ENCODE measurements at places on chromosomes 3 and 15.

DNA sequence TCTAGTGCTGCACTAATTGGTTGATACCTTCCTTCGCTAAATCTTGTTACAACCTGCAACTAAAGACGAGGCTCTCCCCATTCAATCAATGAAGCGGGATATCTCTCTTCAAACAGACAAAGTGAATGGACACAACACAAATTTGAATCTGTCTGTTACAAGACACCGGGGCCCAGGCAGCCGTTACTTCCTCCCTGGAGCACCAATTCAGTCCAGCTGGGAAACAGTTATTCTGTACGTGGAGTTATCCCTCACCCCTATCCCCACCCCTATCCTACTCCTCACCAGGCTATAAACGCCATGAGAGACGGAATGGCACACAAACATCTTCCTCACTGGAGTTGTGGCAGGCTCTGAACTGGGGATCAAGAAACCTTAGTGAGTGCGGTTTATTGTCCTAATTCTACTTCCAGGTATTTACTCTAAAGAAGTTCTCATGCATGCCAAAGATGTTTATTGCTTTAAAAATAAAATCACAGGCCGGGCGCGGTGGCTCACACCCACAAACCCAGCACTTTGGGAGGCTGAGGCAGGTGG is 181.8 kb downstream of the FOXP1 start:
- no peak for DNase-seq

DNA sequence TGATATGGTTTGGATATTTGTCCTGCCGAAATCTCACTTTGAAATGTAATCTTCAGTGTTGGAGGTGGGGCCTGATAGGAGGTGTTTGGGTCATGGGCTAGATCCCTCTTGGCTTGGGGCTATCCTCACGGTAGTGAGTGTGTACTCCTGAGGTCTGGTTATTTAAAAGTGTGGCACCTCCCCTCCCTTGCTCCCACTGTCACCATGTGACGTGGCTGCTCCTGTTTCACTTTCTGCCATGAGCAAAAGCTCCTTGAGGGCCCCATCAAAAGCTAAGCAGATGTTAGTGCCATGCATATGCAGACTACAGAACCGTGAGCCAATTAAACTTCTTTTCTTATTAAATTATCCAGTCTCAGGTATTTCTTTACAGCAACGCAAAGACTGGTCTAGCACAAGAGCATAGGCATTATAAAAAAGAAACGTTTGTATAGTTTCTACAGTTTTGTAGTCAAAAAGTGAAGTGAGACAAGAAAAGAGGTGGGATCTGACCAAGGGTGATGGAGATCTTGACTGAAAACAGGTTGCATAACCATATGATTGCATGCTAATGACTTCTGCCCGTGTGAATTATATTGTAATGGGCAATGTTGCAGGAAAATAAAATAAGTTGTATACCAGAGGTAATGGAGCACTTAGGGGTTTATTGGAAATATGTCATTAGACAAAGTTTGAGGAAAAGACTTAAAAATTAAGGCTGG is 28.5 kb upstream of the CLASP2 start:
- no peak for DNase-seq

DNA sequence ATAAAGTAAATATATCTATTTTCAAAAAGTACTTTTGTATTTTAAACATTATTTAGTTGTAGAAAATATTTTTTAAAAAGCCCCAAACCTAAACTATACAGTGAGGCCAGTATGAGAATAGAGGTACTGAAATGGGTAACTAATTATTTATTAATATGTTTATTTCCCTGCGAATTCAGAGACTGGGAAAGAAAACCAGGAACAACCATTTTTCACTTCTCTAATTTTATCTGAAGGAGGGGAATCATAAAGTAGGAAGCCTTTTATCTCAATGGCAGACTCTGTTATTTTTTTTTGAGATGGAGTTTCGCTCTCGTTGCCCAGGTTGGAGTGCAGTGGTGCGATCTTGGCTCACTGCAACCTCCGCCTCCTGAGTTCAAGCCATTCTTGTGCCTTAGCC is 63.6 kb upstream of the TRAK1 start:
- no peak for DNase-seq

DNA sequence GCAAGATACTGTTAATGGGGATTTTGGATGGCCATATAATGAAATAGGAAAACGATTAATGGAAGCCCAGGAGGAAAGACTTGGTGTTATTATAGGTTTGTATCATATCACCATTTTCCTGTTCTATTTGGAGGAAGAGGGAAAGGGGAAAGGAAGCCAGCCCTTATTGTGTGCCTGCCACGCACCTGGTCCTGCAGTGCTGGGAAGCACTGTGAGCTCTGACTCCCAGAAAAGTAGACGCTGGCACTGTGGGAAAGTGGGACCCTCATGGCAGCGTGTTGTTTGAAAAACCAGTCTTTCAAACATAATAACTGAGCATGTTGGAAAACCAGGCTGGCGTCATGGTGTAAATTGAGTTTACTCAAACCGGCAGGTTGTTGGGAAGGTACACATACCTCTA is 22.0 kb downstream of the CGNL1 start:
- no peak for DNase-seq

- no peak for DNase-seq
These were observed 57.8 kb downstream of the MAP3K13 start for GRCh38 chr3:185420762-185421161.

- no peak for DNase-seq
These were observed 118.1 kb downstream of the FBLN2 start for GRCh38 chr3:13666781-13667709.

DNA sequence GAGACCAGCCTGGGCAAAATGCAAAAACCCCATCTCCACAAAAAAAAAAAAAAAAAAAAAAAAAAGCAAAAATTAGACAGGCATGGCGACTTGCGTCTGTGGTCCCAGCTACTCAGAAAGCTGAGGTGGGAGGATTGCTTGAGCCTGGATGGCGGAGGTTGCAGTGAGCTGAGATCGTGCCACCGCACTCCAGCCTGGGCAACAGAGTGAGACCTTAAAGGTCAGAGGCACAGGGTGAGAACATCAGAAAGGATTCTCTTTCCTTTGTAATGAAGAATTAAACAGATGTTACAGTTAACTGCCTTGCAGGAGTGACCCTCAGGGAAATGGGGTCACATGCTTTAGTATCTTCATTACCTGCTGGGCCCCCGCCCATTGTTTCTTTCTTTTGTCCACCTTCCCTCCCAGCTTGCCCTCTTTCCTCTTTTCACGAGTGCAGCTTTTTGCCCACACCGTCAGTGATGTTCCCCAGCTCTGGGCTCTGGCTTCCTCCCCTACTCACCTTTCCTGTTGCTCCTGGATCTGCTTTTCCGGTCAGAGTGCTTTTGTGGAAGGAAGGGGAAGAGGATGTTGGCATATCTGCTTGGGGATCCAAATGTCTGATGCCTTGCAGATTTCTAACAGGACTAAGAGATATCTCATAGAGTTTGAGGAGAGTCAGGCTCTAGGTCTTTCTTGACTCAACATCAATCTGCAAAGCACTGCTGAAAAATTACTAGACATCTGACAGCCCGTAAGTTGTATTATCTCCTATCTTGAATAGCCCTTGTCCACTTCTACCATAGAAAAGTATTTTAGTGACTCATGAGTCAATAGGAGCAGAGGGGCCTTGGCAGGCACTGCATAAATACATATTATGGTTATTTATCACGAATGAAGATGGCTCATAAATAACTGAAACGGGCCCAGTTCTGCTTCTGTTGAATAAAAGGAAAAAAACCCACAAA is 35.6 kb upstream of the NDUFB4 start:
- DNase-seq: no peak

DNA sequence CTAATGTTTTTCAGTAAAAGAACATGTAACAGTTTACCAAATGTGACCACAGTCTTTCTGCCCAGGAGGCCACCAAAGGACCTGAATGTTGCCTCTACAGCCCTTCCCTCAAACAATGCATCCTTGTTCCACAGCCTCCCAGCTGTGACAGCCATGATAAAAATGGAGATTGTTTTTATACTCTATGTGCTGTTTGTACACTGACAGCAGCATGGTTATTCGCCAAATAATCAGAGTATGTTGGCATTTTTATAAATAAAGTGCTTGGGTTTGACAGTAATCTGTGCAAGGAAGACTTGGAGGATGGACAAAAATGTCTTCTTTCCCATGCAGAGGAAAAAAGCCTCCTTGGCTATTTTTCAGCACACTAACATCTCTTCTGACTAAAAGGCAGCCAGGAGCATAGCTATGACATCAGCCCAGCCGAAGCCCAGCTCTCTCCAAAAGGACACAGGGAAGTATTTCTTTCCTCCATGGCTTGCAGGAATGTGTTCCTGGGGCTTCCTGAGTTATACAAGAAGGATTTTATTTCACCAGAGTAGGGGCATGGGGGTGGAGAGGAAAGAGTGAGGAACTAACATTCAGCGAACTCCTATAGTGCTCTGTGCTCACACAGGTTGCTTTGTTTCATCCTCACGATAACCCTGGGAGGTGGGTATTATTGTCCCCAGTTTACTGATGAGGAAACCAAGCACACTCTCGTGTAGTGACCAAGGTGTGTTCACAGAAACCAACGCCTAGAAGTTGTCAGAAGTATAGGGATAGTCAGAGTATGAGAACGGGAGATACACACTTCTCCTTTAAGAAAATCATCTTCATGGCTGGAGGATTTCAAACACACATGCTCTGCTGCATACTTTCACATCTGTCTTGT is 339.7 kb downstream of the MECOM start:
- DNase-seq: no peak

- DNase-seq: no peak
These were observed 449.4 kb upstream of the PROK2 start for GRCh38 chr3:72234391-72234790.

DNA sequence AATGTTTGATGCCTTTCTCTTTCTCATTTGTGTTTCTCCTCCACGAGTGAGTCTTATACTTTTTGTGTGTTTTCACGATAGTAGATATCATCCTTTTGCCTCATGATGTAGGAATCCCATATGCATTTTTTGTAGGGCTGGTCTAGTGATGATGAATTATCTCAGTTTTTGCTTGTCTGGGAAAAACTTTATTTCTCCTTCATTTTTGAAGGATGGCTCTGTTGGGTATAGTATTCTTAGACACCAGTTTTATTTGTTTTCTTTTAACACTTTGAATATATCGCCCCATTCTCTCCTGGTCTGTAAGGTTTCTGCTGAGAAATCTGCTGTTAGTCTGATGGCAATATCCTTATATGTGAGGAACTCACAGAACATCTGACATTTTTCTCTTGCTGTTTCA is 18.3 kb downstream of the CEP63 start:
- DNase-seq: no peak

DNA sequence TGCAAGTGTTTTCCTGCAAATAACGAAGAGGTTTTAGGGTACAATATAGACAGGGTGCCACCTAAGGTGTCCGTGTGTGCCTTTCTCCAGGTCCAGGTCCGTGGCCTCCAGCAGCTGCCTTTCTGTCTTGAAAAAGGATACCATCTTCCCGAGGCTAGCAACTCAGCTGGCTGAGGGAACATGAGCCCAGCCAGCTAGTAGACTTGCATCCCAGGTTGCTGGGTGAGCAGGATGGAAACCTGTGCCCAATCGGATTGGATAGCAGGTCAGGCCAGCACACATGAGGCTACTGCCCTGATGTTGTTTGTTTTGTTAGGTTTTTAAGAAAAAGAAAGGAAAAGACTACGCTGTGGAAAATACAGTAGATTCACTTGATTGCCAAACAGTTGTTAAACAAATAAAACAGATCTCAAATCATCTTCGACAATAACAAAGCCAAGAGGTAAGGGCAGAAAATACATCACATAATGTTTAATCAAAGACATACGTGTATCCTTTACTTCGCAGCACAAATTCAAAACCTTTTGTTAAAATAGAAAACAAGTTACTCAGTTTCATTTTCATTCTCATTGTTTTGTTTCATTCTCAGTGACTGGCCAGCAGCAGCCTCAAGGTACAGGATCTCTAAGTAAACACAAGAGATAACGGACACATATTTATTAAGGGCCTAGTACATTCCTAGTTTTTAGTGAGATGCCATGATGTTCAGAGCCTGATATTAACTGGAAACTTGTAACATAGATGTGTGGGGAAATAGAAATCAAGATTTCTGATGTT is 661.2 kb upstream of the NR2F2 start:
- DNase-seq: no peak

GRCh38 chr3:169203631-169204550 is 459.6 kb downstream of the MECOM start:
- DNase-seq: no peak

DNA sequence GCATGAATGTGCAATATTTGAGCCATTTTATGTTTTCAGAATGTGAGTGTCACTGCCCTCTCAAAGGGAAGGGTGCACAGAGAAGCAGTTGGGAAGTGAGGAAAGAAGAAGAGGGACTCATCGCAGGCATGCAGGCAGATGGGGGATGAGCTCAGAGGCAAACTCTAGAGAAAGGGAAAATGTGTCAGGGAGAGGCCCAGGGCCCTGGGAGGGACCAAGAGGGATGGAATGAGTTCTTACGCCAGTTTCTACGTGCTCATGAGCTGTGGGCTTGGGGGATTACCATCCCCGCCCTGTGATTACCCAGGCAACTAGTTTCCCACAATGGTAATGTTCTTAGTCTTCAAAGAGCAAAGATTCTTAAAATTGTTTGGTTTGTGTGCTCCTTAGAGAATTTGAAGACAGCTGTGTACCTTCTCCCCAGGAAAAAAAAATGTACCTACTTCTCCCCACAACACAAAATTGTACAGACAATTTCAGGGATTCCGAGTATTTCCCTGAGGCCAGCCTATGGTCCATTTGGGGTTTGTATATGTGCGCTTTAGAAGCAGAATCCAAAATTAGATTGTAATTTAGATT is 17.8 kb downstream of the GCSAM start:
- no peak for DNase-seq

DNA sequence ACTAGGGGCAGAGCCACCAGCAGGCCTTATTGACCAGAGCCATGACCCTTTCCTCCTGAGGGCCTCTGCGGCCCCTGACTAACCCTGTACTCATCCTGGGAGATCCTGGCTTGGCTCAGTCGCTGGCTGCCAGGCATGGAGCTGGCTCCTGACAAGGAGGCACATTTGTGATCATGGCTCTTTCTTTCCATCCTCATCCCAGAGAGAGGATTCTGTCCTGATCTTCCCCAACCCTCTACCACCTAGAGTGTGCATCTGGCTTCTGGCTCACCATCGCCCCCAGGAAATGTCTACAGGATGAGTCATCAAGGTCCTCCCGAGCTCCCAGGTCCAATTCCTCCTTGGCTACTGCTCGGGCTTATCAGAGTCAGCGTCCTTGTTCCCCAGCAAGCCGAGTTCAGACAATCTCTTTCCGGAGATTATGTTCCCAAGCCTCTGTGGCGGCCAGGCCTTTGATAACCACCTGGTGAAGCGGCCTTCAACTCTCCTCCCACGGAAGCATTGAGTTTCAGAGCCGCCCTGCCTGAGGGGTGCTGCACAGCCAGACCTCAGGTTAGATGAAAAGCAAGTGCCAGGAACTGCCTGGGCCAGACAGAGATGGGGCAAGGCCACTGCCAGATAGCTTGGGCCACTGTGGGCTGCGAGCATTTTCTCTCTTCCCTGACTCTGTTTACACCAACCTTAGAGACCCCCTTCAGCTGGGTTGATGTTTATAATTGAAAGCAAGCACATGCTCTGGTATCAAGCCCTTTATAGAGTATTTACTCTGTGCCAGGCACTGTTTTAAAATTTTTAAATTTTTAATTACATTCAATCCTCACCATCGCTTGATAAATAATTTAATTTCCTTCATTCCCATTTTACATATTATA is 44.3 kb upstream of the MRPS22 start:
- no peak for DNase-seq

Data from NCI-H526 treated with DMSO at 0.1 percent for 48 hours (cell line).